Stimulated activated CD8-positive, alpha-beta memory T cell treated with anti-CD3 and anti-CD28 coated beads, Interleukin-2, amount 100 ng/mL, for 1 hour (primary cell): ENCODE measurements at places on chromosomes 7 and 10.

DNA sequence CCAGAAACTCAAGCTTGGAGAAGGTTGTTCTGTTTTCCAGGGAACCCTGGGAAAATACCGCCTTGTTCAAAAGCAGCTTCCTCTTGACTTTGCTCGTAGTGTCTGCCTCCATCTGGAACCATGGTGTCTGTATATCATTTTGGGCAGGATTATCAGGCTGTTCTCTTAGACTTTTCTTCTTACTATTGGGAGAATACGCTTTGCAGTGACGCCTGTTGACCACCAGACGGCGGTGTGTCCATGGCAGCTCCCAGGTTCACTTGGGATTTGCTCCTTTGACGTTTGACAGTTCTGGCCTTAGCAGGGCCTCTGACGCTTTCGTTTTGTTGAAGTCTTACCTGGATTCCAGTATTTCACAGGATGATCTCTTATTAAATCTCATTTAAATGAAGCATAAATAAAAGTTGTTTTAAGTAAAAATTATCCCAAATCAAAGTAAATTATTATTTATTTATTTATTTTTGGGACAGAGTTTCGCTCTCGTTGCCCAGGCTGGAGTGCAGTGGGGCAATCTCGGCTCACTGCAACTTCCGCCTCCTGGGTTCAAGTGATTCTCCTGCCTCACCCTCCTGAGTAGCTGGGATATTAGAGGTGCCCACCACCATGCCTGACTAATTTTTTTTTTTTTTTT is 41.8 kb upstream of the GJD4 start:
- no peak for DNase-seq

DNA sequence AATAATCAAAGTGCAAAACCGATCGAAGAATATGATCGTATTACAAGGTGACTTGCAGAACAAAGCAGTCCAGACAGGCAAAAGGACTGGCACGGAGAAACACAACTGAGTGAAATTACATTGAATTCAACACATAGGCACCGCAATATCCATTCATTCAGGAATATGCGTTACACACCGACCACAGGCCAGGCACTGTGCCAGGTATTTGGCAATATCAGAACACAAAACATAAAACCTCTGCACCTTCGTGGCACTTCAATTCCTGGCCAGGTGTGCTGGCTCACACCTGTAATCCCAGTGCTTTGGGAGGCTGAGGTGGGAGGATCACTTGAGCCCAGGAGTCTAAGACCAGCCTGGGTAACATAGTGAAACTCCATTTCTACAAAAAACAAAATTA is 187.9 kb downstream of the DIP2C start:
- DNase-seq = no peak

GRCh38 chr10:6269953-6270867 is 67.5 kb downstream of the PFKFB3 start:
- peak; percentile 40 for DNase-seq

GRCh38 chr10:47133871-47134570 is 166.0 kb upstream of the GDF10 start:
- no peak for DNase-seq

DNA sequence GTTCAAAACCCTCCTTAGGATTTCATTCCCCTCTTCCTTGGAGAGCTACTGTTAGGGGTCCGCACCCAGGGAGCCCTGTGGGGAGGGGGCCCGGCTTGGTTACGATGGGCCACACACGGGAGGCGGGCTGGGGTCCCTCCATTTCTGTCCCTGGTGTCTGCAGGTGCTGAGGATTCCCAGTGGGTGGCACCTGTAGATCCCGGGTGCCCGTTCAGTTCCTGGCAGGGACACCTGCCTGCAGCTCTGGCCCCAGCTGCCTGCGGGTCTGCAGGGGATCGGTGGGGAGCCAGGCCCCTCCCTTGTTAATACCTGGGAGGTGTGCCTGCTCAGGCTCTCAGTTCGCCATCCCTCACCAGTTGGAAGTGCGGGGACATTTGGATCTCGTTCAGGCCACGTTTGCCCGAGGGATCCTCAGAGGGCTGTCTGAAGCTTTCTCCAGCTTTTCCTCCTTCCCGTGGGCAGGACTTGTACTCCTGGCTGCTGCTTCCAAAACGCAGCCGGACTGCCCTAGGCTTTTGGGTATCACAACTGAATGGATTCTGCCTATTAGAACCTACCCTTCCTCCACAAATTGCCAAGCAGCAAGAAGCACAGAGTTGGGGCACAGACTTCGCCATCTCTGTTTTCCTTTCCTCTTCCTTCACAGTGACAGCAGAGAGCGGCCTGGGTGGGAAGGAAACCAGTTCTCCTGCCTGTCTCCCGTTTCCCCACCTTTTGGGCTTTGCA is 22.3 kb upstream of the IL15RA start:
- no peak for DNase-seq

DNA sequence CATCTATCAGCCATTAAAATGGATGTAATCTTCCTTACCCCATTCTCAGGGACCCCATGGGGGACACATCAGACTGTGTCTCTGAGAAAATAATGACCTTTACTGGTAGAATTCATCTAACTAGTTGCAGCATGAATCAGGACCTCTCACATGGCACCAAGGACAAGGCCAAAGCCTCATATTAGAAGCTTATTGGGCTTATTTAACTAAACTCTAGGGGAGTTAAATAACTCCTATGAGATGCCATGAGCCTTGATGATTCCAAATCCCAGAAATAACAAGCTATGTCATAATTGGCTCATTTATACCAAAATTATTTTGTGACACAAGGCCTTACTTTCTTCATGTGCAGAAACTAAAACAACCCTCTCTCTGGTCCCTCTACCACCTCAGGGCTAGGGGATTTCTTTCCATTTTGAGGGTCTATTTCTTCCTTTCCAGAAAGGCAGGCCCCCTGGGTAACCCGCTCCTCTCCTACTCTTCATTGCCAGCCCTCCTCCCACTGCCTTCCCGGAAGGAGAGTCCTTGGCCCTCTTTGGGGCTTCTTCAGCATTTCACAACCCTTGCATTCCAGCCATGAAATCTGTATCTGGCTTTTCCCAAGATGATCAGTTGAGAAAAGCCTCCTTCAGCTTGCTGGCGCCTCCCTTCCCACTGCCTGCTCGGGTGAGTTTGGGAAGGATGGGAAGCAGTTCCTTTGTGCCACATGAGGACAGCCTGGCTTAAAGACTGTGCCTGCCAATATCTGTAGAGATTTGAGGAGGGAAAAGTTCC is 41.8 kb upstream of the TRIM8 start:
- no peak for DNase-seq

DNA sequence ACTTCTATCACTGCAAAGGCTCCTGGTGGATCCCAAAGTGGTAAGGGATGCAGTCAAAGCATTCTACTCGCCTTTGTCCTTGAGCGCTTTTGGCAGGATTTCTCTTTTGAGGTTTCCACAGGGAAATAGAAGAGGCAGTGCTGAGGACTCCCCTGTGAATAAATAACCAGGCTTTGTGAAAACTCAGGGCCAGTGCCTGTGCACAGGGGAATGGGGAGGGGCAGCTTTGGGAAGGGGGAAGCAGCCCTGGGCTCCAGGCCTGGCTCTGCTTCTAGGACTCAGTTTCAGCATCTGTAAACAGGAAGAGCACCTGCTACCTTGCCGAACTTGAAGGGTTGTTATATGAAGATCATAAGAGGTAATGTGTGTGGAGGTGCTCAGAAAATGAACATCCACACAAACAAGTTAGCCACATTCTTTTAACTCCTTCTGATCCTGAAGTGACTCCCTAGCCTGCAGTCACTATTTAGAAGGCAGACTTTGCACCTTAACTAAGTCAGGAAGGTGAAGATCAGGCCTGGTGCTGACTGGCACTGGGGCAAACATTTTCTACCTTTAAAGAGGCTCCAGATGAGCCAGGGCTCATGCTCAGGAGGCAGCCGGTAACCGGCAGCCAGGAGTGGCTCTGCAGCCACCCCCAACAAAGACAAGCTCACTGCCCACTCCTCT is 22.5 kb upstream of the MMP21 start:
- no peak for DNase-seq

DNA sequence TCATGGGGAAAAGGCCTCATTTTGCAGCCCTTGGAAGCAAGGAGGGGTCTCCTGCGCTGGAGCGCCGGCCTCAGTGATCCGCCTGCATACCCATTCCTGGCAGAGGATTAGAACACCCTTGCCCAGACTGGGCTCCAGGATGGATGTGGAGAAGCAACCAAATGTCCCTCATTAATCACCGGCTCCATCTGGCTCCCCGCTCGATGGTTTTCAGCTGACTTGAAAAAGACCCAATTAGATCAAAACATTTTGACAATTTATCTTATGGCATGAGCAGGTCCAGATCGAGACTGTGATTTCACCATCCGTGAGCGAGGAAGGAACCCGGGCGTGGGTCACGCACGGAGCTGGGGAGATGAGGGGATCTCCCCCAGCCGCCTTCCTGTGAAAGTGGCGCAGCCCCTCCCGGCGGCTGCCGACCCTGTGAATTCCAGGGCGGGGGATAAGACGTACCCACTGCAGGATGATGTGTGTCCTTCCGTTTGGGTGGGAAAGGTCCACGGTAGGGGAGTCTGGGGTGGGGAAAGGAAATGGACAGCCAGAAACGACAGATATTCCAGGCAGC is 141.6 kb downstream of the EMX2 start:
- no peak for DNase-seq

DNA sequence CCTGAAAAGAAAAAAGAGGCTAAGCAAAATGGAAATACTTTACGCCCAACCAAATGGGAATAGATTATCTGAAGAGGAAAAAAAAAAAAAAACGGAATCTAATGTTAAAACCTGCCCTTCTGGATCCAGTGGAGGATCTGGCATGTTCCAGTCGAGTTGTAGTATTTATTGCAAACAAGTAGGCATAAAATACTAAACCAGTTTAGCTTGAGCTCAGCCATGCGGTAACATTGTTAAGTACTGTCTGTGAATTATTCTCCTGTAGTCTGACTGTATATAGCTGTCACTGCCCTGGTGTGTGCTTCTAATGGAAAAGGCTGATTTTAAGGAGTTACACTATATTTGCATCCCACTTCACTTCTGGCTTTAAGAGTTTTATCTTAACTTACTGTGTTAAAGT is 40.3 kb downstream of the CELF2 start:
- no peak for DNase-seq

GRCh38 chr7:103823084-103823483 is 166.4 kb downstream of the RELN start:
- DNase-seq = no peak

- DNase-seq = no peak
Observed at GRCh38 chr7:30225863-30226613, 58.4 kb upstream of the ZNRF2 start.

- DNase-seq = no peak
Observed at GRCh38 chr7:112421666-112422486, 28.4 kb upstream of the IFRD1 start.

- no peak for DNase-seq
Observed at GRCh38 chr7:780516-780915, 51.8 kb upstream of the SUN1 start.

DNA sequence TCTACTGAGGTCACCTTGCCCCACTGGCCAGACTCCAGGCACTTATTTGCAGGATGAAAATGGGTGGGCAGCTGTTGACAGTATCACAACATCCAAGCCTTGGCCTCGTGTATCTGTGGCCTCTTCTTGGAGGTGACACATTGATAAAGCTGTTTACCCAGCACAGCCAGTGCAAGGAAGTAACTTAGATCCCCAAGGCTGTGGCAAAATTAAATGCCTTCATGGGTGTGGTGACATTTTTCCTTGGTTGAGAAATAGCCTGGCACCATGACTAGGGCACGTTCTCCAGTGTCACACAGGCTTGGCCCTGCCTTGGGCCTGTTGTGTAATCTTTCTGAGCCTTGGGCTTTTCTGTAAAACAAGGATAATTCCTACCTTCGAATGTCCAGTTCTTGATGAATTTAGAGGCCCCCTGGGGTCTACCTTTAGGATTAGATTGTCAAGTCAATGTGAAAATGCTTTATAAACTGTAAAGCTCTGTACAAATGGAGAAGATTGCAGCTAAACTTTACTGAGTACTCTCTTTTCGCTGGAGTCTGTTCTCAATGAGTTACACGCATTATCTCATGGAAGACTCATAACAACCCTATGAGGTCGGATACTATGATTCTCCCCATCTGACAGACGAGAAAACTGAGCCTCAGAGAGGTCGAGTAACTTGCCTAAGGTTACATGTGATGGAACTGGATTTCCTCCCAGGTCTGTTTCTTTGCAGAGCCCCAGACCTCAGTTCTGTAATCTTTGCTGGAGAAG is 46.7 kb upstream of the LOXL4 start:
- DNase-seq = no peak

DNA sequence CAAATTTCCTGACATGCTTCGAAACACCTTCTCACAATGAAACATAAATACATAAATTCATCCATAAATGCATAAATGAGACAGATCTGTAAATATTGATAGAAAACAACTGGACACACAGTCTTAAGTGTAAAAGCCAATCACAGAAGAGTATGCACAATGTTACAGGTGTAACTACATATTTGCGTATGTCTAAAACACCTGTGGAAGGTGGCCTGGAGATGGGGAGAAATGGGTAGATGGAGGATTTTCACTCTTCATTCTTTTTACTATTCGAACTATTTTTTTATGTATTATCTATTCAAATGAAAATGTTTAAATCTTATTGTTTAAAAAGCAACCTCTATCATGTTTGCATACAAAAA is 860 bp downstream of the IQUB start:
- DNase-seq = no peak

DNA sequence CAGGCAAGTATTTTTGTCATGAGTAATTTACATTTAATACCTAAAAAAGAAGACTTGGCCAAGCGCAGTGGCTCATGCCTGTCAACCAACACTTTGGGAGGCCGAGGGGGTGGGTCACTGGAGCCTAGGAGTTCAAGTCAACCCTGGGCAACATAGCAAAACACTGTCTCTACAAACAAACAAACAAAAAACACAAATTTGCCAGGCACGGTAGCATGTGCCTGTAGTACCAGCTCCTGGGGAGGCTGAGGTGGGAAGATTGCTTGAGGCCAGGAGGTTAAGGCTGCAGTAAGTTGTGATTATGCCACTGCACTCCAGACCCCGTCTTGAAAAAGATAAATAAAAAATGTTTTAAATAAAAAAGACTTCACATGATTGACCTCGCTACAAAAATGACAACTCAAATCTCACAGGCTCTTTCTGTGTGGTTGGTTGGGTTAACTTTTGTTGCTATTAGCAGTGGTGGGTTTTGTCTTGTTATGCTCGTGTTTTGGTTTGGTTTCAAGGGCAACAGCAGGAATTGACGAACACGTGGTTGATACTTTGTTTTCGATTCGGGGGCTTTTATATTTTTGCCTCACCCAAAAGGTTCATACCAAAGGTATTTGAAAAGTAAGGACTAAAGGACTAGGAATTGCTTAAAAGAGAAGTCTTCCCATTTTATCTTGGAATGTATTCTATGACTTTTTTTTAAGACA is 227.2 kb upstream of the MKLN1 start:
- no peak for DNase-seq

DNA sequence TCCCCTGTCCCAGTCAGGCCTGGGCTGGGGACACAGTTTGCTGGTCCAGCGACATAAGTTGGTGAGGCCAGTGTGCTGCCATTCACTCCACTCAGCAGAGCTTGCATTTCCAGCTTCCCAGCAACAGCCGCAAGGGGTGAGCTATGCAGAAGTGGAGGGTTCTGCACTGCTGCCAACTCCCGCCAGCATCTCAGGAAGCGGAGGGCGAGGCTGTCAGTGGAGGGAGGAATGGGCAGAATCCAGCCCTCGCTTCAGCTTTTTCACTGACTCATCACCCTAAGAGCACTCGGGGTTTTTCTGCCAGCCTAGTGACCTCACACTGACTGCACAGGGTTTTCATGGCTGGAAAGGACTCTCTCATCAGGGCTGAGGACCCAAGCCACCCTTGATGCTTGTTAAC is 625.1 kb upstream of the MKI67 start:
- DNase-seq = no peak

- no peak for DNase-seq
Observed at GRCh38 chr7:3568516-3568915, 267.5 kb downstream of the SDK1 start.

GRCh38 chr10:101749047-101750016 is 26.6 kb downstream of the FGF8 start:
- no peak for DNase-seq

- DNase-seq = no peak
Observed at GRCh38 chr7:69796416-69796815, 198.1 kb downstream of the AUTS2 start.
